Glutamatergic neuron (in vitro differentiated cells): ENCODE measurements at places on chromosomes 3 and 15.

DNA sequence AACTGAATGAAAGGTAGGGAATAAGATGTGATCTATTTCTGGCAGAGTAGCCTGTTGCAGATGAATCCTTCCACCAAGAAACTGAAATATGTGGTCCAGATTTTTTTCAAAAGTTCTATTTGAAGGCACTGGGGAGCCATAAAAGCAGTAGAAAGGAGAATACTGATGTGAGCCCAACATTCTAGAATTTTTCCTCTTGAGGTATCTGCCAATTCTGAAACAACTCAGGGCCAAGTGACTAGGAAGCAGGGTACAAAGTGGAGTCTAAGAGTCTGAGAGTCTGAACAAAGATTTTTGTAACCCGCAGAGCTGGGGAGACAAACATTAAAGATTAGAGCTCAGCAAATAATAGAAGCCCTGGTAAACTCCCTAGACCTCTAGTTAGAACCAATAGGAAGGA is 58.3 kb upstream of the SLCO3A1 start:
- no peak for DNase-seq

GRCh38 chr15:67762610-67763368 is 62.5 kb upstream of the SKOR1 start:
- no peak for DNase-seq

DNA sequence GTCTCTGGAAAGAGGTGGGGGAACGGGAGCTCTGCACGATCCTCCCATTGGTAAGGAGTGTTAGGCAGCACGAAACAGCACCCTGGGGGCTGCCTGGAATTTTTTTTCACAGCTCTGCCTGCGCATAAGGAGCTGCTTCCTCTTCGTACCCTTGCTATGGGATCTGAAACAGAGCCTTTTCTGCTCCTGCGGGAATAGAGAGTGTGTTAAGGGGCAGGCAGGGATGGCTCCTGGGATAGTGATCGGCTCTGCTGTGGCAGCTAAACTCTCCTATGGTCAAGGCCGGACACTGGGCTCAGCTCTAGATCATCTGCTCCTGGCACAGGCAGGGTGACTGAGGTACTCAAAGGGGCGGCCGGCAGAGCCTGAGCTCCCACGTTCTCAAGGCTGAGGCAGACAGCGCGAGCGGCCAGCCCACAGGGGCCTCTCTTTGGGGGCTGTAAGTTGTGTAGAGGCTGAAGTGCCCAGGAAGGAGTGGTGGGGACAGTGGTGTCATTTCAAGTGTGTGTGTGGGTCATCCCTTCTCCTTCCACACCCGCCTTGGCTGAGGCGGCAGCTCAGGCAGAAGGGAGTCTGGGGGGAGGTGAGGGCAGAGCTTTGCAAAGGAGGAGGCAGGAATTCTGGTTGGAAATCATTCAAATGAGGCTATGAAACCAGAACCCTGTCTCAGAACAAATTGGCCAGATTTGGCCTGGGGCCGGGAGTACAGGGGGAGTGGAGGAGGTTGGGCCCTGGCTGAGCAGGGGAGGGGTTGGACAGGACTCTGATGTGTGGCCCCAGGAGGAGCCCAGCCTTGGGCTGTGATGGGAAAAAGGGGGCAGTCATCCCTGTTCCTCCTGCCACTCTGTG is 31.0 kb downstream of the EPHB3 start:
- no peak for DNase-seq

DNA sequence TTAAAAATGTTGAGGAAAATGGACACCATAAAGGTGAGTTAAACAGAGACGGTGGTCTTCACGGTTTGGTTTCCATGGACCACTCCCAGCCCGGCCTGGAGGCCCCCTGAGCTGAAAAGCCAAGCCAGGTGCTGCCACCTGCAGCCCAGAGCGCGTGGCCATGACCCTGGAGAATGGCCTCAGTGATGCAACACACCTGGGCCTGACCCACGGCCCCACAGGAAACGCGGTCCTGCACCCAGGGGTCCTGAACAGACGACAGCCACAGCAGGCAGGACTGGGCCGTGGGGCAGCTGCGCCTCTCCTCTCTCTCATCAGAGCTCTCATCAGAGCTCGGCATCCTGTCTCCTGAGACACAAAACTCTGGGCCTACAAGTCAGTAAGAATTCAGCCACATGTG is 64.1 kb downstream of the NIPA2 start:
- no peak for DNase-seq

DNA sequence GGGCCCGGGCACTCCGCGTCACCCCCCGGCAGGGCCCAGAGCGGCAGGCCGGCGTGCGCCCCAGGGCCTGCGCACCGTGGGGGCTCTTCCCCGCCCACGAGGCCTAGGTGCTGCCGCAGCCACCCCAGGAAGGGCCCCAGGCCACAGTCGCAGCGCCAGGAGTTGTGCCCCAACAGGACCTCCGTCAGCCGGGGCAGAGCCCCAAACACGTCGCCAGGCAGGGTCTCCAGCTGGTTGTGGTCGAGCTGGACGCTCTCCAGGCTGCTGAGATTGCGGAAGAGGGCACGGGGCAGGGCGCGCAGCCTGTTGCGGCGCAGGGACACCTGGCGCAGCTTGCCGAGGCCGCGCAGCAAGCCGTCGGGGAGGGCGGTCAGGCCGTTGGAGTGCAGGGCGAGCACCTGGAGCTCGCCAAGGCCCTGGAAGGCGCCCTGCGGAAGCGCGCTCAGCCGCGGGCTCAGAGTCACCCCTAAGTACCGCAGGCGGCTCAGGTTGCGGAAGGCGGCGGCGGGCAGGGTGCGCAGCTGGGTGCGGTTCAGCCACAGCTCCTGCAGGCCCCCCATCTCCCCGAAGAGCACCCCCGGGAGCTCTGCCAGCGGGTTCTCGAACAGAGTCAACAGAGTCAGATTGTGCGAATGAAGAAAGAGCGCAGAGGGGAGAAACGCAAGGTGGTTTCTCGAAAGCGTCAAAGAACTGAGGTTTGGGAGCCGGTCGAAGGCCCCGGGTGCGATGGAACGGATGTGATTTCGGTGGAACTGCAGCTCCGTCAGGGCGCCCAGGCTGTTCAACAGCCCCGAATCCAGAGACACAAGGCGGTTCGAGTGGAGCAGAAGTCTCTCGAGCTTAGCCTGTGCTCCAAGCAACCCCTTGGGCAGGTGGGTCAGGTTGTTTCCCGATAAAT is 2.0 kb downstream of the GP5 start:
- DNase-seq: no peak

- DNase-seq: no peak
Measured at GRCh38 chr3:48747706-48748105, 30.7 kb upstream of the IP6K2 start.

GRCh38 chr3:125401402-125401801 is 26.3 kb upstream of the ZNF148 start:
- no peak for DNase-seq

DNA sequence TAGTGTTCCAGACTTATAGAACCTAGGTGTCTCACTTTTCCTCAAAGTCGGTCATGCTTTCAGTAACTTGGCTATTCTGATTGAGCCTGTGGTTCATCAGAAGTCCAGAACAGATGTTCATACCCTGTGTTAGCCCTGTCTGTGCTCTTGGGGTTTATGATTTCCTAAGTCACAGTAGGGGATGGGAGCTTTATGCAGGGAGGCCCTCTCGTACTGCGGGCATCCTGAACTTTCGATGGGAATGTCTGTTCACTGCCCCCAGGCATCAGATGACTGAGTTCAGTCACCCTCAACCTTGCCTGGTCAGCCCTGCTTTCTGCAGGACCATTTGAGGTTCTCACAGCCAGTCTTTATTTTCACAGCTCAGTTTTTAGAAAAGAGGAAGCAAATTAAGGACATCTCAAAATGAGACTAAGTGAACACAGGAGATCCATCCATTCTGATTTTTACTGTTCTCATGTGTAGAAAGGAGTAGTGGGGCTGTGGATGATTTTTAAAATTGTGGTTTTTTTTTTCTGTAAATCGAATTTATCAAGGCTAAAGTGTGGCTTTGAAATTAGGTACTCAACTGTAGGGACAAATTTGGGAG is 71.3 kb downstream of the CMTM8 start:
- DNase-seq: no peak

- DNase-seq: no peak
Measured at GRCh38 chr3:47606165-47606564, 27.5 kb upstream of the CSPG5 start.

GRCh38 chr15:78542647-78543046 is 2.4 kb downstream of the PSMA4 start:
- no peak for DNase-seq

GRCh38 chr15:63490345-63491034 is 13.9 kb upstream of the USP3 start:
- no peak for DNase-seq

DNA sequence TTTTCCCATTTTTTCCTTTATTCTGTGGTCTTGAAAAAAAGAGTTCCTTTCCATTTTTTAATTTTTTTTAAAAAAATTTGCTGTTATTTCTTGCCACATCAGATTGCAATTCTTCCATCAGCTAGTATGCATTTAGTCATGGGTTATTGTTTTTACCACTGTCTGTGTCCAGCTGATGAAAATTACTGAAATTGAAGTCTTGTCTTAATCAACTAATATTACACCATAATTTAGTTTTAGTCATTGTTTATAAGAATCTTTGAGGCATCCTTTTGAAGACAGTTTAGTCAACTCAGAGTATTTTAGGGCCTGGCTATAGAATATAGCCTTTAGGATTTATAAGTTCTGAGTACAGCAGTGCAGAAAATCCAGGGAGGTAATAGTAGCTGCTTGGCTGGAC is 172.1 kb downstream of the LRTM1 start:
- no peak for DNase-seq

DNA sequence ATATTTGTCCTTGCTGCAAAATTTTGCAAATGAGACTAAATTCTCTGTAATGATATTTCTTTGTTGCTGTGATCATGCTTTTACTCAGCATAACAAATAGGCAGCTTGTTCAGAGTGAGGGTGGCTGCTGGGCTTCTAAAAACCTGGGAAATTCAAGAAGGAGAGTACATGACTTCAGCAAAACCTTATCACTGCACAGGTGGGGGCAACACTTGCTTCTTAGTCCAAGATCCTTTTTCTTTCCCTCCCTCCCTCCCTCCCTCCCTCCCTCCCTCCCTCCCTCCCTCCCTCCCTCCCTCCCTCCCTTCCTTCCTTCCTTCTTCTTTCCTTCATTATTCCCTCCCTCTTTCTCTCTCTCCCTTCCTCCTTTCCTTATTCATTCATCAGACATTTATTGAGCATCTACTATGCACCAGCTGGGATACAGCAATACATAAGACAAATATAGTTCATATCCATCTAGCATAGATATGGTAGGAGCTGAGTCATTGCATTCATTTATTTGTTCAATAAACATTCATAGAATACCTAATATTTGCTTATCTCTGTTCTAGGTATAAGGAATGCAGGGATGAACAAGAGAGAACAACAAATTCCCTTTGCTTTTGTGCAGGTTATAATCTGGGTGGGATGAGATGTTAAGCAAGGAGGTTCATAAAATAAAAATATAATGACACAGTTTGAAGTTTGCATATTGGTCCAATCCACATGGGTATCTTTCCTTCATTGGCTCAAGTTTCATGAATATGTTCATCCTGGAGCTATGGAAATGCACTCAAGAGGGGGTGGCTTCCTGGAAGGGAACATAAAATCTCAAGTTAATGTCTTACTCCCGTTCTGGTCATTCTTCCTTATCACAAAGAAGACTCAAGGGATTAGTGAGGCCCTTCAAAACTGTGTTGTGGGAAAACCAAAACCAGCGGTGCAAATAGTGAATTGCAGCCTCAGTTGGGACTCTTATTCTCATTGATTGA is 210.7 kb downstream of the PDCD6IP start:
- DNase-seq: no peak

DNA sequence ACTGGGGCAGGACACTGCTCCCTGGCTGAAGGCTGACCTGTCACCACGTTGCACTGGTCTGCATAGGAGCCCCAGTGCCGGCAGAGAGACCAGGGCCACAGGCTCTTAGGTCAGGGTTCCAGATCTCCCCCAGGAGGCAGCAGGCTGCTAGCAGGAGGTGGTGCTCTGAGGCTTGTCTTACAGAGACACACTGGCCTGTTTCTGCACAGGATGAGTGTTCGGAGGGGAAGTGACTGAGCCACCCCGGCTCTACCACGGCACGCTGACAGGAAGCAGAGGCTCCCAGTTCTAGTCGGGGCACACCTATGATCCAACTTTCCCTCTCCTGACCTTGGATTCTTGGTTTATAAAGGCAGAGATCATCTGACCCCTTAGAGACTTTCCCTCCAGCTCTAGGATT is 8.6 kb downstream of the FBXL22 start:
- DNase-seq: no peak
